A549 treated with GW870086 at 1 μM for 4 hours (cell line): ENCODE measurements at places on chromosomes 3 and 15. TPM values are rescaled to one million over a fixed set of nuclear protein-coding genes. Genes with fewer than 3 reads are reported as not detected.

Gene ZNF385D
- not detected in 5 replicates for total RNA-seq

Gene DUOXA2
- not detected in 5 replicates for total RNA-seq

Gene SLC12A1
- not detected in 5 replicates for total RNA-seq

Gene HRG
- total RNA-seq, result not detected in 5 replicates

Gene RNF7
- 134 to 152 TPM (median 135 TPM) in 5 replicates for total RNA-seq

Gene SERF2
- 489 to 715 TPM (median 656 TPM) in 5 replicates for total RNA-seq

Gene ANKRD34C
- not detected in 5 replicates for total RNA-seq

Gene EAF2
- total RNA-seq, result 1.5 to 2.9 TPM (median 2.1 TPM) in 5 replicates
